ENCODE measurements at places on chromosomes 7 and 10.

- DNase-seq: no peak
These were observed 35.4 kb upstream of the TAX1BP1 start for GRCh38 chr7:27704422-27705199.

- peak; percentile 80 for DNase-seq
These were observed 41.8 kb downstream of the APBB1IP start for GRCh38 chr10:26479766-26480492.

- no peak for DNase-seq
These were observed 1577.2 kb upstream of the LRRTM3 start for GRCh38 chr10:65348637-65349036.

DNA sequence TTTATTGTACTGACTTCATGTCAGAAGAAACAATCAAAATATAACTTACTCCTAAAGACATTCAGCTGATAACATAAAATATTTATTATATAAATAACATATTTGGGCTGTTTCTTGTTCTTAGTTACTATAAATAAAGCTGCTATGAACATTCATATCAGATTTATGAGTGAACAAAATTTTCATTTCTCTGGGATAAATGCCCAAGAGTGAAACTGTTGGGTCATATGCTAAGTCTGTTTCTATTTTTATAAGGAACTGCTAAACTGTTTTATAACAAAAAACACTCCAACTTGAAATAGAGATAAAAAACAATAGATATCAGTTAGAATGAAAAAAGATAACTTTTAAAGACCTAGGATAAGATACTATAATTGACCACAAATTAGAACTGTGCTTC lies 26.5 kb upstream of the CC2D2B start:
- no peak for DNase-seq

DNA sequence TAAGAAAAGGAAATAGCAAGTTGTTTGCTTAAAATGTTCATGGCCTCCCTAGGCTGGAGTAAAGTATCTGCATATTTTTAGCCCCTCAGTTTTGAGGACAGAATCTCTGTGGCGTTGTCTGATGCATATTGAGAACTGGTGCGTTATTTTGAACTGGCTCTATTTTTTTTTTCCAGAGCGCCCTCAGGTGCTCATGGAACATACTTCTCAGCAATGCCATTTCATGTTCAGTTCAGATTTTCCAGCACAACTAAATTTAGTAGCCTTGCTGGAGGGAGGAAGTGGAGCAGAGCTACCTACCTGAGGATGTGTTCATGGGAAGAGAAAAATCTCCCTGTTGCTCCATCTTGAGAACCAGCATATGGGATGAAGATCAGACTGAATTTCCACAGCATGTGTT lies 870.5 kb downstream of the LRMDA start:
- DNase-seq: no peak

DNA sequence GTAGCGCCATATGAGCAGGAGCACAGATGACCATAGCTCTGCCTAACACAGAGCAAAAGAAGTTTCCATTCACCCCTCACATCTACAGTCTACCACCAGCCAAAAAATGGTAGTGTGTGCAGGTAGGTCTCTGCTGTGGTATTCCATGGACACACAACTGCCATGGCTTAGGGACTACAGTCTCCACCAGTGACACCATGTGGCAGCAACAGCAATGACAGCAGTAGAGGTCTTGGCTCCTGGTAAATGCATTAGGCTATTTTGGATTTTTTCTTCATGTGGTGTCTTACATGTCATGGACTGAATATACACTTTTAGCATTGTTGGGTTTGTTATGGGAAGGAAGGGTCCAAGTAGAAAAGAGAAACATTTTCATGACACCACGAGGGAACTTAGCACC lies 70.1 kb upstream of the CABCOCO1 start:
- DNase-seq: no peak

- no peak for DNase-seq
These were observed 63.8 kb downstream of the CALML3 start for GRCh38 chr10:5588603-5589002.

- DNase-seq: no peak
These were observed 41.3 kb downstream of the LDB3 start for GRCh38 chr10:86709396-86710185.

GRCh38 chr7:157545681-157546060 lies 208.9 kb downstream of the DNAJB6 start:
- no peak for DNase-seq

- no peak for DNase-seq
These were observed 35.0 kb downstream of the AUTS2 start for GRCh38 chr7:69633122-69633831.

All from natural killer cell (primary cell).